ENCODE measurements at places on chromosomes 16 and 17.

DNA sequence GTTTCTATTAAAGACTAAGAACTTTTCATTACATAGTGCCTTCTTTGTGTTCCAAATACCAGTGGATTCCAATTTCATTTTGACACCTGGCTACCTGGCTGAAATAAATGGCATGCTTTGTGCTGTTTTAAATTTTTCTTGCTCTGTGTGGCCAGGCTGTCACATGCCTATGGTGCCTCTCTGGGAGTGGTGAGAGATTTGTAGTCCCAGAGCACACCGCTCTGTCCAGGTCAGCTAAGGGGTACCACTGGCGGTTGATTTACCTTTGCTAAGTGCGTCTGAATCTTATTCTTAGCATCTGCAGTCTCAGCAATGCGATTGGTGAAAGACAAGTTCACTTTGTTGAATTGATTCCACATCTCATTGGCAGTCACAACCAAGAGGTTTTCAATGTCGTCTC, 29.4 kb downstream of the TEKT3 start:
- H3K36me3 ChIP-seq, result no peaks in the 10 kb centered on the region
- H3K27me3 ChIP-seq, result peaks cover 28% of the 10 kb centered on the region
- no peak for DNase-seq
- peaks cover 2% of the 10 kb centered on the region for H3K4me1 ChIP-seq
- no peak overlapping the region for H3K27ac ChIP-seq

DNA sequence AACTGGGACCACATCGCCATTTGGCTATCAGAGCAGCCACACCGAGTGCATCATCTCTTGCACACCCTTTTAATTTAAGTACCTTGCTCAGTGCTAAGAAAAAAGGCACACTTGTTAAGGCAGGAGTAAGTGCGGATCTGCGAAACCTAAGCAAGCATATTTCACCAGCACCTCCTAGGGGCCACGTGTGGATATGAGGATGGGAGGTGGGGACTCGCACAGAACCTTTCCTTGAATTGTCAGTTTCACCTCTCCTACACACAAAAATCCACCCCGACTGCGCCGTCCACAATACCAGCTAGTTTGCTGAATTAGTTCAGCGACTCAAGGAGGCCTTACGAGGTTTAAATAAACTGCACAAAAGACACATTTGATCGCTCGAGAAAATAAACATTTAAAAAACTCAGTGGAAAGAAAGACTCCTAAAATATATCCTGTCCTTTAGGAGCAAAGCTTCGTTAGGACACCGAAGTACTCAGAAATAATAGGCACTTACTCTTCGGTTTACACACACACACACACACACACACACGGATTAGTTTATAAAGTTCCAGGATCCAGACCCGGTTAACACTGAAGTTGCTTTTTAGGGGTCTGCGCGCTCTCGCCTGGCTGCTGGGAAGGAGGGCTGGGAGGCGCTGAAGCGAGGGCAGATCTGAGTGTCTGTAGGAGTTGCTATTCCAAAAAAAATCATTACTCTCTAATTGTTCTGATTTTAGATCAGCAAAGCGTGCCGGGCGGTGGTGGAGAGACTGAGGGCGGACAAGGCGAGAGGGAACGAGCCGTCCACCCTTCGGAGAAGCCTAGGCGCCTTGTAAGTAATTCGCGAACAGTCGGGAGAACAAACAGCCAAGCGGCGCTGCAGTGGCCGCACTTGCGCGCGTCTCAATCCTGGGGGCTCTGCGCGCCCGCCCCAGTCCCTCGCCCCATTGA, 1.0 kb upstream of the KCNJ2 start:
- peaks cover 17% of the 10 kb centered on the region for H3K27me3 ChIP-seq
- no peaks in the 10 kb centered on the region for H3K36me3 ChIP-seq
- DNase-seq, result no peak
- H3K4me1 ChIP-seq, result peaks cover 29% of the 10 kb centered on the region

DNA sequence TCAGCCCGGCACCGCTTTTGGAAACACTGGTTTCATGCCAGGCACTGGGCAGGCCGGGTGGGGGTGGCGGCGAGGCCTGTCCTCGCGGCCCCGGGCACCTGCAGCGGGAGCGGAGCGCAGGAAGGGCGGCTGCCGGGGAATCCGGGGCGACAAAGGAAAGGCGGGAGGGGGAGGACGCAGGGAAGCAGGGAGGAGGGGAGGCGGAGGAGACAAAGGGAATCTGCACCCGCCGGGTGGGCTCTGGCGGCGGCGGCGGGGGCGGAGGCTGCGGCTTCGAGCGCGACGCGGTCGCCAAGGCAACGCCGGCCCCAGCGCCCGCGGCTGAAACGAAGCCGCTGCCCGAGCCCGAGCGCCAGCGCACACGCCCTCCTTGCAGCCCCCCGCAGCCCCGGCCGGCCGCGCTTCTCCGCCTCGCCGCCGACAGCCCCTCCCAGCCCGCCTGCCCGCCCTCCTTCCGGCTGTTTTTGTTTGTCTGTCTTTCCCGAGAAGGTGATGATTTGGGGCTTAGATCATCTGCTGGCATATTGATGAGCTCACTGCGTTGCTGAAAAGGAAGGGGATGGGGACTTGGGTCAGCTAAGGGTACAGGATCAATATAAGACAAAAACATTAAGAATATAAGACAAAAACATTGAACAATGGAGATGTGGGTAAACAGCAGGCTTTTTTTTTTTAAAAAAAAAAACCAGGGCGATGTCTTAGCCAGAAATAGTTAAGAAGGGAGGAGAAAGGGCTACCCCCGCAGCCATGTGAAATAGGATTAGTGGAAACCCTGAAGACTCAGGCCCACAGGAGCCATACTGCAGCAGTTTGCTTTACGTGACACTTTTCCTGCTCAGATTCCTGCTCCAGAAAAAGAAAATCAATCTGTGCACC, 32.7 kb downstream of the CDK5R1 start:
- peaks cover 4% of the 10 kb centered on the region for H3K27me3 ChIP-seq
- peak overlapping the region; percentile 65 for H3K27ac ChIP-seq
- peak; percentile 10 for DNase-seq
- H3K4me1 ChIP-seq, result peaks cover 21% of the 10 kb centered on the region
- H3K4me3 ChIP-seq, result peak overlapping the region; percentile 84

GRCh38 chr17:78572239-78573205, 4.7 kb downstream of the DNAH17 start:
- H3K4me3 ChIP-seq, result no peak overlapping the region
- no peak for DNase-seq
- H3K27ac ChIP-seq, result no peak overlapping the region
- peaks cover 7% of the 10 kb centered on the region for H3K4me1 ChIP-seq
- peaks cover 56% of the 10 kb centered on the region for H3K27me3 ChIP-seq

DNA sequence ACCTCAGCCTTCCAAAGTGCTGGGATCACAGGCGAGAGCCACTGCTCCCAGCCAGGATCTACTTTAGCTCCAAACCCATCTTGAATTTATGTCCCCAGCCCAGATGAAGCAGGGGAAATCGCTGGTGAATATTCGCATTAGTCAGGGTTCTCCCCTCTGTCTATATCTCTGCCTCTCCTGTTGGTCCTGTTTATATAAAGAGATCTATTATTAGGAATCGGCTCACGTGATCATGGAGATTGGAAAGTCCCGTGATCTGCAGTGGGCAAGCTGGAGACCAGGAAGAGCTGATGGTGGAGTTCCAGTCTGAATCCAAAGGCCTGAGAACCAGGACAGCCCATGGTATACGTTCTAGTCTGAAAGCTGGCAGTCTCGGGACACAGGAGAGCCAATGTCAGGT, 382.8 kb downstream of the SEC14L1 start:
- no peak for DNase-seq
- H3K36me3 ChIP-seq, result peaks cover 7% of the 10 kb centered on the region
- H3K4me3 ChIP-seq, result no peak overlapping the region
- H3K27ac ChIP-seq, result no peak overlapping the region
- H3K4me1 ChIP-seq, result no peaks in the 10 kb centered on the region
- H3K27me3 ChIP-seq, result peaks cover 16% of the 10 kb centered on the region
